ENCODE measurements at places on chromosomes 16 and 17. TPM values are rescaled to one million over a fixed set of nuclear protein-coding genes. Genes with fewer than 3 reads are reported as not detected.
A peak's percentile ranks its signal among the peaks of the same experiment; 100 is the strongest.

DNA sequence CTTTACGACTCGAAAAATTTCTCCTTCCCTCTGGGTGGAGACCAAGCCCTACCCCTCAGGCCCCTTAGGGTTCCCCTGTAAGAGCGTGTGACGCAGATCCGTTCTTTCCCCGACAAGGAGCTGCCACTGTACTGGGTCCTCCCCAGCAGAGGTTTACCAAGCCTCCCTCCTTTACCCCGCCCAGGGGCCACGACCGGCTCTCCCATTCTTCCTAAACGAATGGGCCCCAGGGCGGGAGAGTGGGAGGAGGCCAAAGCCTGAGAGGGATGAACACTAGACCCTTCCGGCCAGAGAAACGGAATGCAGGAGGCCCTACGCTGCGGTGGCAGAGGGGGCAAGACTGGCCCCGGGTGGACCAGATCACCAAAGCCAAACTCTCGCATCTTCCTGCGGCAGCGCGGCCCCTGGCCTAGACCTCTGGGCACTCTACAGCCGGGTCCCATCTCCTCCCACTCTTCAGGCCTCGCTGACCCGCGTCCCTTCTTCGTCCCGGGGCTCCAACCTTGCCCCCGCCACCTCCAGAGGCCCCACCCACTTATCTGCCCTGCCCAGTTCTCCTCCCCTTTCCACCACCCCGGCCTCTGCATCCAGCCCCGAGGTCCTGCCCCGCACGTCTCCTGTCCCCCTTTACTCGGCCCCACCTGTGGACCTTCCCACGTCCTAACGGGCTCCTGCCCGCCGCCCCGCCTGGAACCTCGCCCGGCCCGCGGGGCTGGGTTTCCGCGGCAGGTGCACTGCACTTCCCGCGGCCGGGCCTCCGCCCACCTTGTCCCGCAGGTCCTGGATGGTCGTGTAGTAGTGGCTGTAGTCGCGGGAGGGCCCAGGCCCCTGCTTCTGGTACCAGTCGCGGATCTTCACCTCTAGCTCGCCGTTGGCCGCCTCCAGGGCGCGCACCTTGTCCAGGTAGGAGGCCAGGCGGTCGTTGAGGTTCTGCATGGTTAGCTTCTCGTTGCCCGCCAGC, 765 bp downstream of the KRT19 start:
- peaks cover 2% of the 10 kb centered on the region for H3K4me1 ChIP-seq
- H3K36me3 ChIP-seq: no peaks in the 10 kb centered on the region
- H3K4me3 ChIP-seq: peak overlapping the region; percentile 39
- DNase-seq: peak; percentile 35
- no peak overlapping the region for H3K27ac ChIP-seq
- H3K27me3 ChIP-seq: peaks cover 58% of the 10 kb centered on the region

DNA sequence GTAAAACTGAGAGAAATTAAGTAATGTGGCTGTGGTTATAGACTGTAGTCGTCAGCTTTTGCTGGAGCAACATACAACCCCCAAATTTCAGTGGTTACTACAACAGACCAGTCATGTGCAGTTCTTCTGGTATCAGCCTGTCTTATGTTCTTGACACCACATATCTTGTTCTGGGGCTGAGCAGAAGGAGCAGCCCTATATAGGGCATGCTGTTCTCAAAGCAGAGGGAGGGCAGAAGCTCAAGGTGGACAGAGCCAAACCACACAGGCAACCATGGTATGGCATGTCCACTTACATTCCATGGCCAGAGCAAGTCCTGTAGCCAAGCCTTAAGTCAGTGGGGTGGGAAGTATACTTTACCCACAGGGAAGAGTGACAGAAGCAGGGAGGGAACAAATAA, 7.7 kb downstream of the PRKAR1A start:
- H3K27me3 ChIP-seq: no peaks in the 10 kb centered on the region
- no peak overlapping the region for H3K4me3 ChIP-seq
- H3K27ac ChIP-seq: no peak overlapping the region
- peaks cover 17% of the 10 kb centered on the region for H3K4me1 ChIP-seq
- H3K36me3 ChIP-seq: peaks cover 49% of the 10 kb centered on the region
- no peak for DNase-seq

The CD7 gene
- 320 TPM for total RNA-seq

DNA sequence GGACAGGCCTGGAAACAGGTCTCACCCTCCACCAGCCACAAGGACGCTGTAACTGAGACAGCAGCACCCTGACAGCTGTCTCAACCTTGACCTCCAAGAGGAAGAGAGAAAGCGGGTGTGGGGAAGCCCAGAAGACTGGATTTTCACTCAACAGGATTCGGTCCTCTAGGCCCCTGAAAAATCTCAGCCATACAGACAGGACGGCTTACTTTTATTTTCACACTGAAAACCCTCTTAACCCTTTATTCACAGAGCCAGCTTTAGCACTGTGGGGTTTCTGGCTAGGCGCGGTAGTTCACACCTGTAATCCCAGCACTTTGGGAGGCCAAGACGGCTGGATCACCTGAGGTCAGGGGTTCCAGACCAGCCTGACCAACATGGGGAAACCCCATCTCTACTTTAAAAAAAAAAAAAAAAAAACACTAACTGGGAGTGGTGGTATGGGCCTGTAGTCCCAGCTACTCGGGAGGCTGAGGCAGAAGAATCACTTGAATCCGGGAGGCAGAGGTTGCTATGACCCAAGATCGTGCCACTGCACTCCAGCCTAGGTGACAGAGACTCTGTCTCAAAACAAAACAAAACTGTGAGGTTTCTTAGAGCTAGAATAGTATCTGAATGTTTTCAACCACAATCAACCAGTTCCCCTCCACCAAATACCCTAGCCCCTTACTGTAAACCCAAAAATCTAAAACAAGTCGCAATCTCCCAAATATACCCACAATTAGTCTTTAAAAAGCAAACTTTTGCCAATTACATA, 5.3 kb downstream of the ANKRD11 start:
- peaks cover 70% of the 10 kb centered on the region for H3K4me1 ChIP-seq
- peaks cover 30% of the 10 kb centered on the region for H3K36me3 ChIP-seq
- DNase-seq: no peak
- peak overlapping the region; percentile 76 for H3K4me3 ChIP-seq
- peak overlapping the region; percentile 72 for H3K27ac ChIP-seq
- H3K27me3 ChIP-seq: no peaks in the 10 kb centered on the region

- H3K4me3 ChIP-seq: peak overlapping the region; percentile 88
- peak overlapping the region; percentile 96 for H3K27ac ChIP-seq
- no peaks in the 10 kb centered on the region for H3K27me3 ChIP-seq
- H3K36me3 ChIP-seq: peaks cover 49% of the 10 kb centered on the region
- H3K4me1 ChIP-seq: peaks cover 52% of the 10 kb centered on the region
These were observed 2.0 kb downstream of the UBALD2 start for GRCh38 chr17:76267051-76267576.

DNA sequence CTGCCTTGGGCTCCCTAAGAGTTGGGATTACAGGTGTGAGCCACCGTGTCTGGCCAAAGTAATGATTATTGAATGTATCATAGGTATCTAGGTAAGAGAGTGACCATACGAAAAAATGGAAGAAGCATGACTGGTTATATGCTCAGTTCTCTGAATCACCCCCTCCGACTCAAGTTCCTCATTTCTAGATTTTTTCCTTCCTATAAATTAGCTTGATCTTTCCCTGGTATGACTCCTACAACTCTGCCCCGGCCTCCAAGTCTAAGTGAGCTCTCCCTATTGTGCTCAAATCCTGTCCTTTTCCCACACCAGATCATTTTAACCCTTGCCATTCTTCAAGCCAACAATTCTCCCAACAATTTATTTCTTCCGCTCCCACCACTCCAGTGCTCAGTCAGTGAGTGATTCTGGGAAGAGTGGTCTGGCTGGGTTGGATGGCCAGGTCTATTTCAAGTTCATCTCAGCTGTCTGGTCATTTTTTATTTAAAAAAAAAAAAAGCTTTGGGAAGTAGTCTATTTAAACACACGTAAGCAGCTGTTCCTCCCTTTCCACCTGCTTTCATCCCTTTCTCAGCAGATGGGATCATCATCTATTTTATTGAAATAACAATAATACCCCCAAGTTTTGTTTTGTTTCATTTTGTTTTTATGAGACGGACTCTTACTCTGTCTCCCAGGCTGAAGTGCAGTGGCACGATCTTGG, 120.2 kb upstream of the HS3ST2 start:
- H3K4me1 ChIP-seq: no peaks in the 10 kb centered on the region
- peaks cover 8% of the 10 kb centered on the region for H3K27me3 ChIP-seq
- DNase-seq: no peak
- no peak overlapping the region for H3K27ac ChIP-seq

GRCh38 chr17:43398724-43399595, at the start of gene ARL4D:
Gene ARL4D (plus strand): TSS chr17:43398993. CDS start chr17:43399733, 740 bp downstream.
- H3K27ac ChIP-seq: peak within 1 kb of the TSS; percentile 93
- H3K27me3 ChIP-seq: peaks cover 2% of the 10 kb centered on the region
- DNase-seq: peak; percentile 87
- H3K4me3 ChIP-seq: peak within 1 kb of the TSS; percentile 92
- H3K36me3 ChIP-seq: no peaks in the 10 kb centered on the region
- peaks cover 11% of the 10 kb centered on the region for H3K4me1 ChIP-seq

The ALOX12B gene
- 0.65 TPM for total RNA-seq

DNA sequence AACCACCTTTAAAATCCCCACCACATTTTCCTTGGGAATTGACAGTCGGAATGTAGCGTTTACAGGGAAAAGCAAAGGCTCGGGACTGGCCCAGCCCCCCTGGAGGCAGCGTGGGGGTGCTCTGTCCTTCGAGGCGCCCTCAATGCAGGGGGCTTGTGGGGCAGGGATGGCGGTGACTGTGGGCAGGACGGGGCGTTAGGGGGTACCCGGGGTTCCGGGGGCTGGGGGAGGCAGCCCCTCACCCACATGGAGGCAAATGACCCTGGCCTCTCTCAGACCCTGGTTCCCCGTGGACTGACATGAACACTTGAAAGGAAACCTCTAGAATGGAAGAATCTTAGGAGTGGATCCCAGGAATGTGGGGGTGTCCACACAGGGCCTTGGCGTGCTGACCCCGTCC, 78.4 kb upstream of the GNG13 start:
- H3K4me3 ChIP-seq: no peak overlapping the region
- DNase-seq: no peak
- no peaks in the 10 kb centered on the region for H3K36me3 ChIP-seq
- no peak overlapping the region for H3K27ac ChIP-seq
- no peaks in the 10 kb centered on the region for H3K27me3 ChIP-seq

- no peaks in the 10 kb centered on the region for H3K27me3 ChIP-seq
- H3K36me3 ChIP-seq: peaks cover 13% of the 10 kb centered on the region
- H3K27ac ChIP-seq: no peak overlapping the region
- DNase-seq: no peak
These were observed 32.5 kb downstream of the WIPF2 start for GRCh38 chr17:40251576-40251975.

The HOXB13 gene
- not detected for total RNA-seq

DNA sequence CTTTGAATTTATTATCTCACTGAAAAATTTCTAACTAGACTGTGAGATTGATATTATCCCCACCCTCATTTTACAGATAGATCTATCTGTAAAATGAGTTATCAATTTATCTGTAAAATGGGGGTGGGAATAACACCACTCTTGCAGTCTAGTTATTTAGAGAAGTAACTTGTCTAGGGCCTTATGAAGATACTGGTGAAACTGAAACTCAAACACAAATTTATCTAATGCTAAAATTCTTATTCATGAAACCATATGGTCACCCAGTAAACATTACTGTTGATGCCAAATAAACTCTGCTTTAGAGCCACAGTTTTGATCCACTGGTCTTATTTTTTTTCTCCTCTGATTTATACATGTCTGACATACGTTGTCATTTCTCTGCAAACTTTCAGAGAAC, 52.1 kb upstream of the SMIM36 start:
- peaks cover 9% of the 10 kb centered on the region for H3K27me3 ChIP-seq
- no peak for DNase-seq
- H3K27ac ChIP-seq: no peak overlapping the region
- H3K36me3 ChIP-seq: no peaks in the 10 kb centered on the region

DNA sequence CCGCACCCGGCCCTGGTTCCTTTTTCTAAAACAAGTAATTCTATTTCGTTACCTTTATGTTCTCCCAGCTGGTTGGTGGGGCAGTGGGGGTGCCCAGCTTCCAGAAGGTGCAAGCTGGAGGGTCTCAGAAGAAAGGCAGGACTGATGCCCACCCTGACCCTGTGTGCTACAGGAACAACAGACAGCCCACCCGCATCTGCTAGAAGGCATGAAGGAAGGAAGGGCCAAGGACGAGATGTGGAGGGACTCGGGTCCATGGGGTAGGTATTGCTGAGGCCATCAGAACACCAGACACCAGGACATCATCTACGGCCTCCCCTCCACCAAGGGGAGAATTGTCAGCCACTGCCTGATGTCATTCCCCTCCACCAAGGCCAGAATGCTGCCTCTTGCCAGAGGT, 6.4 kb upstream of the CYTH1 start:
- H3K27ac ChIP-seq: no peak overlapping the region
- no peak for DNase-seq
- no peak overlapping the region for H3K4me3 ChIP-seq

The SOX8 gene
- total RNA-seq: 0.50 TPM

The OR1A1 gene
- not detected for total RNA-seq

The VTN gene
- total RNA-seq: not detected

DNA sequence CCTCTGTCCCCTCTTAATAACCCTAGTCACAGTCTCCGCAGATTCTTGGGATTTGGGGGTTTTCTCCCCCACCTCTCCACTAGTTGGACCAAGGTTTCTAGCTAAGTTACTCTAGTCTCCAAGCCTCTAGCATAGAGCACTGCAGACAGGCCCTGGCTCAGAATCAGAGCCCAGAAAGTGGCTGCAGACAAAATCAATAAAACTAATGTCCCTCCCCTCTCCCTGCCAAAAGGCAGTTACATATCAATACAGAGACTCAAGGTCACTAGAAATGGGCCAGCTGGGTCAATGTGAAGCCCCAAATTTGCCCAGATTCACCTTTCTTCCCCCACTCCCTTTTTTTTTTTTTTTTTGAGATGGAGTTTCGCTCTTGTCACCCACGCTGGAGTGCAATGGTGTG, 5.6 kb downstream of the CCL22 start:
- no peak overlapping the region for H3K4me3 ChIP-seq
- H3K36me3 ChIP-seq: no peaks in the 10 kb centered on the region
- DNase-seq: no peak
- H3K27me3 ChIP-seq: peaks cover 6% of the 10 kb centered on the region
- no peaks in the 10 kb centered on the region for H3K4me1 ChIP-seq

GRCh38 chr16:5850632-5851392, 753.2 kb upstream of the EEF2KMT start:
- no peak for DNase-seq
- H3K36me3 ChIP-seq: no peaks in the 10 kb centered on the region
- H3K4me1 ChIP-seq: no peaks in the 10 kb centered on the region
- peaks cover 2% of the 10 kb centered on the region for H3K27me3 ChIP-seq
- H3K4me3 ChIP-seq: no peak overlapping the region

GRCh38 chr17:73227379-73227778, 34.3 kb downstream of the CPSF4L start:
- peaks cover 7% of the 10 kb centered on the region for H3K36me3 ChIP-seq
- no peaks in the 10 kb centered on the region for H3K27me3 ChIP-seq
- DNase-seq: no peak
- H3K27ac ChIP-seq: peak overlapping the region; percentile 67
- peak overlapping the region; percentile 70 for H3K4me3 ChIP-seq

The CCDC200 gene
- not detected for total RNA-seq

The TPSD1 gene
- not detected for total RNA-seq

- H3K4me3 ChIP-seq: no peak overlapping the region
- no peak overlapping the region for H3K27ac ChIP-seq
- DNase-seq: no peak
- no peaks in the 10 kb centered on the region for H3K4me1 ChIP-seq
- H3K27me3 ChIP-seq: peaks cover 16% of the 10 kb centered on the region
These were observed 27.9 kb upstream of the HYDIN start for GRCh38 chr16:71258372-71258771.

The LGALS9C gene
- total RNA-seq: 5.9 TPM

The TMEM204 gene
- 68.3 TPM for total RNA-seq

The WSCD1 gene
- total RNA-seq: not detected

The KCNG4 gene
- total RNA-seq: not detected

The TNFRSF13B gene
- total RNA-seq: not detected

The CRISPLD2 gene
- 0.31 TPM for total RNA-seq

The NPIPB6 gene
- 4.5 TPM for total RNA-seq

- H3K27me3 ChIP-seq: peaks cover 3% of the 10 kb centered on the region
- H3K4me3 ChIP-seq: no peak overlapping the region
- H3K4me1 ChIP-seq: peaks cover 8% of the 10 kb centered on the region
- no peak overlapping the region for H3K27ac ChIP-seq
These were observed 9.2 kb upstream of the SRRM2 start for GRCh38 chr16:2743007-2743810.
